ENCODE measurements at places on chromosomes 5 and 9.

GRCh38 chr5:55176176-55176818 lies 3.3 kb upstream of the CDC20B start:
- no peak for DNase-seq

DNA sequence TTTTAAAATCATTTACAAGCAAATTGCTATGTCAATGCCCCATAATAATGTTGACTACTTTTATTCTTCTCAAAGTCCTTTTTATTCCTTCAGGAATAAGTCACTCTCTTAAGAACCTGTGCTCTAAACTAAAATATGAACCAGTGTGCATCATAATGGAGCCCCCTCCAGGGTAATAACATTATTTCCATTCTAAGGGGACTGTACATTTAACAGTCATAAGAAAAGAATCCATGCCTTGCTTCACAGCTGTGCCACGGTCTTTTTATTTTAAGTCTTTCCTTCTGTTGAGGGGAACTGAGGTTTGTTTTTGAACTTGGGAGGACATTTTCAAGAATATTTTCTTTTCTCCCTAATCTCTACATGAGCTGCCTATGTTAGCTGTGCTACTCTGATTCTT lies 297.6 kb downstream of the MAN2A1 start:
- no peak for DNase-seq

DNA sequence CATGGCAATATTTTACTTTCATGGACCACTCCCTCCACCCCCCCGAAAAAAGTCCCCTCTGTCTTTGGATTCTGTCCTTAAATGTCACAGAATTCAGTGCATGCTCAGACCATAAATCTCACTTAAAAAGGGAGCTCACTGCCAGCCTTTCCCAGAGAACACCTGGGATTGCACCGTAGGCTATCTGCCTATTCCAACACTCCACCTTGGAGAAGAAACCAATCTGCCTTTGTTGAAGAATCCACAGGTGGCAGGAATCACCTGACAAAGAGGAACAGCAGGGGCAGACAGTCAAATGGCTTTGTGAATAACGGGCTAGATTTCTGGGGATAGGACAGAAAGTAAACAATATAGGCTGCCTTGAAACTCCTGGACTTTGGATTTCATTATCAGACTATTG lies 306.7 kb upstream of the BRINP1 start:
- no peak for DNase-seq

DNA sequence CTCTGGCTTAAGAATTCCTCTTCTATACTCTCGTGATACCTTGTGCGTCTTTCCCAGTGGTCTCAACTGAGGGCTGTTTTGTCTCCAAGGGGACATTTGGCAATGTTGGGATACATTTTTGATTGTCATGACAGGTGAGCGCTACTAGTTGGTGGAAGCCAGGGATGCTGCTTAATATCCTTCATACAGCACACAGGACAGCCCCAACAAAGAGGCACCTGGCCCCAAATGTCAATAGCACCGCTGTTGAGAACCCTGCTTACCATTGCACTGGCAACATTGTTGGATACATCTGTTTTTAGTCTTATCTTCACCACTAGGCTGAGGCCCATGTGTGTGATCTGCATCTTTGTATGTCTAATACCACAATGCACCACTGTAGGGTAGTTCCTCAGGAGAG lies 114.1 kb downstream of the C9orf152 start:
- DNase-seq, result no peak

GRCh38 chr9:117286245-117286644 lies 128.6 kb downstream of the ASTN2 start:
- no peak for DNase-seq

DNA sequence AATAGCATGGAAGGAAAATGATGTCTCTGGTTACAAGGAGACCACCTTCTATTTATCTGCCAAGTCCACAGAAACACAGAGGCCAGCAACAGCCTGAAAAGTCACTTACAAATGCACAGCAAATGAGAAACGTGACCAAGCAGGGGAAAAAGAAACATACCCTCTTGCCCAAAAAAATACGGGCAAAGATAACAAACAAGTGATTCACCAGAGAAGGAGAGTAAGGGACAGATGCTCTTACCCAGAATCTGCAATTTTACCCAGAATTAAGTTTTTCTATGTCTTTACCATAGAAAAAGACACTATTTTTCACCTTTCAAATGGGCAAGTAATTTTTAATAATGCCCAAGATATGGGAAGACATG lies 28.1 kb downstream of the CAMSAP1 start:
- DNase-seq, result no peak

DNA sequence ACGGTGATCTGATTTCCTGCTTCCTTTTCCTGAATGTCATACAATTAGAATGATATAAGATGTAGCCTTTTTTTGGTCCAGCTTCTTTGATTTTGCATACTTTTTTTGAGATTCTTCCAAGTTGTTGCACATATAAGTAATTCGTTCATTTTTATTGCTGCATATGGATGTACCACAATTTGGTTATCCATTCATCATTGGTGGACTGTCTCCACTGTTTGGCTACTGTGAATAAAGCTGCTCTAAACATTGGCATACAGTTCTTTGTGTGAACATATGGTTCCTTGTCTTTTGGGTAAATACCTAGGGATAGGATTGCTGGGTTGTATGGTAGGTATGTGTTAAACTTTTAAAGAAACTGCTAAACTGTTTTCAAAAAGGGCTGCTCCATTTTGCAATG lies 52.6 kb downstream of the OR1J1 start:
- DNase-seq, result no peak

GRCh38 chr5:51997949-51998348 lies 614.7 kb downstream of the ISL1 start:
- DNase-seq, result no peak

DNA sequence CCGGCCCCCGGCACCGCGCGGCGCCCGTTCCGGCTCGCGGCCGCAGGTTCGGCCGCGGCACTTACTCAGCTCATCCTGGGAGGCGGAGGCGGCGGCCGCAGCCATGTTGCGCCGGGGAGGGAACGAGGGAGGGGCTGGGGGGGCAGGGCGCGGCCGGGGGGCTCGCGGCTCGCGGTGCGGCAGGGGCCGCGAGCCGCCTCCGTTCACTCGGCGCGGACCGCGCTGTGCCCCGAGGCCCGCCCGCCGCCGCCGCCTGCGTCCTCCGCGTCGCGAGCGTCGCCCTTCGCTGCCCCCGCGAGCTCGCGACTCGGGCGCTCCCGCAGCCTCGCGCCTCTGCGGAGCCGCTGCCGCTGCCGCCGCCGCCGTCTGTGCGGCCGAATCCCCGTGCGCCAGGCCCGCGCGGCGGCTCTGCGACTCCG lies 735 bp downstream of the ECPAS start:
- DNase-seq, result peak; percentile 44

- DNase-seq, result no peak
These were observed 186.5 kb downstream of the OSTF1 start for GRCh38 chr9:75274781-75275180.

DNA sequence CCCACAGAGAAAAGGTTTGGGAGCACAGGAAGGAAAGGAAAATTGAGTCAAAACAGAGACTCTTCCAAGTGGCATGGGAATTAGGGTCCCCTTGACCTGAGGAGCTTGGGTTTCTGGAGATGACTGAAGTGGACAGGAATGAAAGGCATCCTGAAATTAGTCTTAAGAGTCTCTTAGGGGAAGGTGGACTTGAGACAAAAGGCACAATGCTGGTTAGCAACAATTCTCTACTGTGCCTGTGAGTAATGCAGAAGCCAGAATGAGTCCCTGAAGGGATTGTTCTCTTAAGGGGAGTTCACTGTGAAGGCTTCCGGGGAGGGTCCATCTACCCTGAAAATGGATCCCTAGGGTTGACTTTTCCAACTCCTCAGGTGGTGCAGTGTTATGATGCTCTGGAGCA lies 58.4 kb upstream of the FOXE1 start:
- DNase-seq, result no peak

- DNase-seq, result no peak
These were observed 105.0 kb downstream of the ACTL7B start for GRCh38 chr9:108750661-108751215.

DNA sequence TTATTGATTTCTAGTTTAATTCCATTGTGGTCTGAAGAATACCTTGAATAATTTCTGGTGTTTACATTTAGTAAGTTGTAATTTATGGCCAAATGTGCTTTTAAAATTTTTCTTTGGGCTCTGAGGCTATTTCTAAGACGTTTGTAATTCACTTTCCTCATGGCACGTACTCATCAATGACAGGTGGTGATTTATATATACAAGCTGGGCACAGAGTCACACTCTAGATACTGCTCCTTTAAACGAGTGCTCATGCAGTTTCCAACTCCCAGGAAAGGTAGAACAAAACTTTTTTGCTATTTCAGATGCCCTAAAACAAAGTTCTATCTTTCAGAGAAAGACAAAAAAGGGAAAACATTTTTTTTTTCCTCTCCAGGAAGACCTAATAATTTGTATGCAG lies 146.9 kb downstream of the AUH start:
- no peak for DNase-seq

DNA sequence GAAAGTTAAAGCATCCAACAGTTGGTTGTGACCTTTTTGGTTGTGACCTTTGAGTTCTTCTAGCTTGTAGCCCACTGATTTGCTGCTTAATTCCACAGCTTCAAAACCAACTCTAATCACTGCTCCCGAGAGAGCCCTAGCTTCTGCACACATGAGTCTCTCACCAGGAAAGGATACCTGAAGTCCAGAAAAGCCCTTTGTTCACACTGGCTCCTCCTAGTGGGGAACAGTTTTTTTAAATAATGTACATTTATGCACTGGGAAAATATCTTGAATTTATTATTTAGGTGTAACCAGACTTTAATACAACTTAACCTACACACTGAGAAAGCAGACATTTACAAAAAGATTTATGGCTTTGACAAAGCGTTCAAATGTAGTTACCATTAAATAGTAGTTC lies 120.2 kb upstream of the CCDC152 start:
- DNase-seq, result no peak

- no peak for DNase-seq
These were observed 148.5 kb downstream of the COL23A1 start for GRCh38 chr5:178441486-178442270.

DNA sequence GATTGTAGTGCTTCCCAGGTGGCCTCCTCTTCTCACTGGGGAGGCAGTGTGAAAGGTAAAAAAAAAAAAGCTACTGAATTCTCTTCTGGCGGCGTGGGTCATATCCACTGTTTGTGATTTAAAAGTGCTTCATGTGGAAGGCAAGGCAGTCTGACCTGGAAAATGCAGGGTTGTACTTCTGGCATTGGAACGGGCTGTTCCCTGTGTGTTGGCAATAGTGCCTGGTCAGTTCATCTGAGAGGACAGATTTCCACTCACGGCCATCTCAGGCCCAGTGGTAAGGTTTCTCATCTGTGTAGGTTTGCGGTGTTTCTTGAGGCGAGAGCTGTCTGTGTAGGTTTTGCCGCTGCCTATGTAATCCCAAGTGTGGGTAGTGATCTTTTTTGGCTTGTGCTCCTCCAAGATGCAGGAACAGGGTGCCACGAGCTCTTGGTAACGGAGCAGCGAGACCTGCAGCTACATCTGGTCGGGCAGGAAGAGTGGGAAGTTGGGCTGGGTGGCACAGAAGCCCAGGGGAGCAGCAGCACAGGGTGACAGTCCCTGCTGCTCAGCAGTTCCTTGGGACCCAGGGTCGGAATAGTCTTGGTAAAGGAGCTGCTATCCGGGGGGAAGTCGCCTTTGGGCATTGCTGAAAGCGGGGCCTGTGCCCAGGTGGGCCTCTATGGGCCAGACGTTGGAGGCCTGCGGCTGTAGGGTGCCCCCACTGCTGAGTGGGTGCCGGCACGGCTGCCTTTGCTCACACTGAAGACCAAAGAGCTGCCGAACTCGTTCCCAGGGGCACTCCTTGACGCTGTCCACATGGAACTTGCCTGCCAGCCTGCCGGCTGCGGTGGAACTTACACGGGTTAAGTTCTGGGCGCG lies 11.2 kb downstream of the RCL1 start:
- DNase-seq, result no peak

DNA sequence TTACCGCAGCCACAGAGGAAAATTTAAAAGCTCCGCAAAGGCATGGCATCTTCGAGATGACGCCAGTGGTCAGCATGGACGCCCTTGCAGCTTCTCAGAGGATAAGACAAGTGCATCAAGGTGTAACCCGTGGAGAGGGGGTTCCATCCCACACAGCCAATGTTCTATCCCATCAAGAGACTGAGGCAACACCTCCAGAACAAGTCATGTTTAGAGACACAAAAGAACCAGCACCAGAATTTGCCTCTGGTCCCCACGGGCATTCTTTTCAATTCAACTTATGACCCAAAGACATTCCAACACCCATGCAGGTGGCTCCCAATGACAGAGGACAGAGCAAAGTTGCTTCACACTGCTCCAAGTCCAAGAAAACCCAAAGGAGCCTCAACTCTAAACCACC lies 20.7 kb downstream of the ROR2 start:
- no peak for DNase-seq

- no peak for DNase-seq
These were observed 171.0 kb downstream of the EFNA5 start for GRCh38 chr5:107499776-107500175.

- DNase-seq, result no peak
These were observed 89.9 kb upstream of the PTCH1 start for GRCh38 chr9:95606489-95607350.

DNA sequence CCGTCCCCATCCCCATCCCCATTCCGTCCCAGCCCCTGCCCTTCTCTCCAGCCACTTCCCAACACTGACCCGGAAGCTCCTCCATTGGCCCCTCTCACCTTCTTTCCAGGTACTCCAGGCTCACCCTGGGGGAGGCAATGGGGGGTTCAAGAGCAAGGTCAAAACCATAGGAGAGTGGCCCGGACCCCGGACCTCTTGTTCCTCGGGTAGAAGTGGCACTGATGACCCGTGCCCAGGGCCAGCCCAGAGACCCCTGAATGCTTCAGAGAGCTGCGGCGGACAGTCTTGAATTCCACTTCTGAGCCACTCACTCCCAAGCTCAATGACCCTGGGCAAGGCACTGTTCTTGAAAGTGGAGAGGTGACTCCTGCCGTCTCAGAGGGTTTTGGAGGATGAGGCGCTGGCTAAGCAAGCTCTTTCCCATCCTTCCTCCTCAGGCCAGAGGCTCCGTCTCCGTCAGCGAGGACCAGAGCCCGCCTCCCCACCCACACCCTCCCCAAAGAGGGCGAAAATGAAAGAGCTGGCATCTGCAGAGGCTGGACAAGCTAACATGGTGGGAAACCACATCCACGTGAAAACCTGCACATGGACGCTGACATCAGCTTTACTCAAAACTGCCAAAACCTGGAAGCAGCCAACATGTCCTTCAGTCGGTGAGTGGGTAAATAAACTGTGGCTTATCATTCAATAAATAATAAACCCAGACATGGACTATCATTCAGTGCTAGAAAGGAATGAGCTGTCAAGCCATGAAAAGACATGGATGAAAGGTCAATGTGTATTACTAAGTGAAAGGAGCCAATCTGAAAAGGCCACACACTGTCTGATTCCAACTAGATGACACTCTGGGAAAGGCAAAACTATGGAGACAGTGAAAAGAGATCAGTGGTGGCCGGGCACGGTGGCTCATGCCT lies 27.3 kb upstream of the PHYKPL start:
- no peak for DNase-seq

DNA sequence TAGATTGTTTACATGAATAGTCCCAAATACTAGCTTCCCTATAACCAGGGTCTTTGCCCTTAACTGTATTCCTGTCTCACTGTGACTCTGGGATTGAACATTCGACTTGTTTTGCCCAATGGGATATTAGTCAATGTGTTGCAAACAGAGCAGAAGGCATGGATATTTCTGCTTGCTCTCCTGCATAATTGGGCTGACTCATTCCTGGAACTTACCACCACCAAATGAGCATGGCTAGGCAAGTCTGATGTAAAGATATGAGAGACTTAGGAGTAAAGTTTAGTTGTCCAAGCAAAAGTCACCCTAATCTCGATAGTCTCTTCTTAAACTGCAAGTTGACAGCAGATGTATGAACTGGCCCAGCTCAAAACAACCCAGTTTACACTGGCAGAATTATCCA lies 273.5 kb upstream of the CCNG1 start:
- no peak for DNase-seq
